Vagina (tissue), 2 donors: ENCODE measurements at places on chromosomes 2 and 18. TPM values are rescaled to one million over a fixed set of nuclear protein-coding genes. Genes with fewer than 3 reads are reported as not detected.

The KCNE4 gene
- total RNA-seq: 4.9 TPM

The GNLY gene
- total RNA-seq: 3.2 TPM

The DTNB gene
- total RNA-seq: 17.9 TPM

- no peaks in the 10 kb centered on the region for H3K36me3 ChIP-seq
- peak overlapping the region; percentile 88 for H3K27ac ChIP-seq
- H3K4me3 ChIP-seq: no peak overlapping the region
- no peaks in the 10 kb centered on the region for H3K27me3 ChIP-seq
- DNase-seq: no peak
Measured at GRCh38 chr2:86224645-86225355, 25.5 kb downstream of the MRPL35 start.

The PSTPIP2 gene
- total RNA-seq: 9.1 TPM

DNA sequence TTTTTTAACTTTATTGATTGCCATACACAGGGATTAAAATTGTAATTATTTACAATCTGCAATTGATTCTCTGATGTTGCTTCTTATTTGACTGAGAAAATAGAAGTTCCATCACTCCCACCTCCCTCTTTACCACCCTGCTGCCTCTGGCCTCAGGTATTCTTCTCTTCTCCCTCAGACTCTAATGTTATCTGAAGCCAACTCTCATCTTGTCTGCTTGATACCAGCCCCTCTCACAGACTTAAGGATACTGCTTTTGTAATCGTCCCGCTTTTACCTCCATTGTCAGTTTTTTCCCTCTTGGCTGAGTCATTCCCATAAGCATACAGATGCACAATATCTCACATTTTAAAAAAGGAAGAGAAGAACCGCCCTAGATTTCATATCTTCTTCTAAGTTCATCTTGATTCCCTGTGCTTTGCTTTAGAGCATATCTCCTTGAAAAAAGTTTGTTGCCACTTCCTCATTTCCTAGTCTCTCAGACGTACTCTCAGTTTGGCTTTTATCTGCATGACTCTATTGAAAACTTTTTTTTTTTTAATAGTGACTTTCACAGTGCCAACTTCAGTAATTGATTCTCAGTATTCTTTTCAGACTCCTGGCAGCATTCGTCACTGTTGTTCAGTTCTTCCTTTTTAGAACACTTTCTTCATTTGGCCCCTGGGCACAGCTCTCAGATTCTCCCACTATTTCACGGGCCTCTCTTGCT, 31.1 kb downstream of the SPAG16 start:
- peaks cover 23% of the 10 kb centered on the region for H3K36me3 ChIP-seq
- H3K27me3 ChIP-seq: no peaks in the 10 kb centered on the region
- no peak overlapping the region for H3K4me3 ChIP-seq
- no peak for DNase-seq
- no peak overlapping the region for H3K27ac ChIP-seq
- no peaks in the 10 kb centered on the region for H3K4me1 ChIP-seq

GRCh38 chr2:96225016-96225533, 16.4 kb upstream of the STARD7 start:
- no peaks in the 10 kb centered on the region for H3K4me1 ChIP-seq
- H3K27me3 ChIP-seq: no peaks in the 10 kb centered on the region
- H3K27ac ChIP-seq: no peak overlapping the region
- DNase-seq: no peak

- no peak overlapping the region for H3K4me3 ChIP-seq
- H3K27ac ChIP-seq: no peak overlapping the region
- H3K36me3 ChIP-seq: no peaks in the 10 kb centered on the region
- peaks cover 11% of the 10 kb centered on the region for H3K27me3 ChIP-seq
- no peak for DNase-seq
Measured at GRCh38 chr2:5697562-5697961, 5.4 kb downstream of the SOX11 start.

DNA sequence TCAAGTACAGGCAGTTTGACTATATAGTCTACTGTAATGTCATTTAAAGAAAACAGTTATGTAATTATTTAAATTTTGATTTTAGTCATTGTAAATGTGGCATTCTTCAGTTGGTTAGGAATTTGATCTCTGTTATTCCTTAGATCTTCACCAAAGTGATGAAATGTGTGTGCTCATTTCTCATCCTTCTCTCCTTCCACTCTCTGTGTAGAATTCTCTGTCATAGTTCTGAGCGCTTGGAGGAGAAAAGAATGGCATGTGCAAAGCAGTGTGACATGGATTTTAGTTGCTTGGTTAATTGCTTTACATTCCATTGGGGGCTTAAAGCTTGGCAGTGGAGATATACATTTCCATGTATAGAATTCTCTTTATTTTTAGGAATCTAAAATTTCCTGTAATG, 14.8 kb downstream of the PIK3C3 start:
- no peak for DNase-seq
- H3K27me3 ChIP-seq: no peaks in the 10 kb centered on the region
- H3K4me3 ChIP-seq: no peak overlapping the region
- H3K27ac ChIP-seq: no peak overlapping the region
- no peaks in the 10 kb centered on the region for H3K36me3 ChIP-seq

GRCh38 chr2:193743089-193743488, 1548.4 kb upstream of the TMEFF2 start:
- no peaks in the 10 kb centered on the region for H3K36me3 ChIP-seq
- H3K4me1 ChIP-seq: no peaks in the 10 kb centered on the region
- no peaks in the 10 kb centered on the region for H3K27me3 ChIP-seq

DNA sequence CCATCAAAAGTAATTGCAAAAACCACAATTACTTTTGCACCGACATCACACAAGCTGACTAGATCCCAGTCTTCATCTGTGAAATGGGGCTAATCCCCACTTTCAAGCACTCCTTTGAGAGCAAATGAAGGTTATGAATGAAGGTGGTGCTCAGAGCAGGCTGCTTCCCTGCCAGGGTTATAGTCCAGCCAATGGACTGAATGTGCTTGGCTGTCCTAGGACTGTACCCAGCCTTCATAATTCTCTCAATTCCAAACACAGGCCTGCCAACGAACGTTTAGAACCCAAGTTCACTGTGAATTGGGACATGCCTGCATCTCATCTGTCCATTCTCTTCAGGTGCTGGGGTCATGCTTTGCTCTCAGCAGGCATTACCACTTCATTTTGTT, 27.8 kb upstream of the ICOS start:
- no peaks in the 10 kb centered on the region for H3K27me3 ChIP-seq
- no peak overlapping the region for H3K4me3 ChIP-seq
- no peak for DNase-seq

The UGT1A3 gene
- total RNA-seq: not detected

The DCDC2C gene
- total RNA-seq: not detected
